Activated T-helper 1 cell treated with anti-CD3 and anti-CD28 coated beads, Interleukin-2, amount 50 U/mL, for 16 hours (primary cell): ENCODE measurements at places on chromosomes 5 and 9.

GRCh38 chr9:130666393-130667119 lies 2.2 kb downstream of the PRDM12 start:
- no peak for DNase-seq

DNA sequence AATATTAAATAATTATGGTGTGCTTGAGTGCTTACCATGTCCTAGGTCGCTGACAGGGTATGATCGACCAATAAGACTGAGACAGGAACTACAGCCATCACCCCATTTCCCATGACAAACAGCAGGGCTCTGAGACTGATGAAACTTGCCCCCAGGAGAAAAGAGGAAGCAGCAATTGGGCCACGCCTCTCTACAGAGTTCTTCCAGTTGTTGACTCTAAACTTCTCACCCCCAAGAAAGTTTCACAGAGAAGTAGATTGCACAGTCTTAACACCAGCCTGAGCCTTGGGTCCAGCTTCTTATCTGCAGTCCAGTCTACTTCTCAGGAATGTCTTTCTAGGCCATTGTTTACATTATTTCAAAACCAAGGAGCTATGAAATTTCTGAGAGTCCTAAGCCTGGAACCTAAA lies 182.2 kb upstream of the ANKRD55 start:
- no peak for DNase-seq

GRCh38 chr5:17763301-17763700 lies 129.0 kb downstream of the TAF11L14 start:
- DNase-seq = no peak

DNA sequence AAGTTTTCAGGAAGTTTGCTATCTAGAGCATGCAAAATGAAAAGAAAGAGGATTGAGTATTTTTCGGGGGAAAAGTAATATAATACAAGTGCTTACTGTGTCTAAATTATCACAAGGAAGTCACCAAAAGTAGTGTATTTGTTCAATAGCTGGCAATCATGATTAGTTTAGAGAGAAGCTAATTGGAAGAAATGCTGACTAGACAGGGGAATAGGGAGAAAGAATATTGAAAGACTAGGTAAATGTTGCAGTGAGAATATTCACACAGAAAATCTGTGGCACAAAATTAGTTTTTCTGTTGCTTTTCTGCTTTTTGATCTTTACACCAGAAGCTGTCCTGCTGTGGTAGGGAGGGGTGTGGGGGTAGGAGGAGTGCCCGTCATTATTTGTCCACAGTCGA lies 238.7 kb downstream of the MARCHF11 start:
- DNase-seq = no peak

DNA sequence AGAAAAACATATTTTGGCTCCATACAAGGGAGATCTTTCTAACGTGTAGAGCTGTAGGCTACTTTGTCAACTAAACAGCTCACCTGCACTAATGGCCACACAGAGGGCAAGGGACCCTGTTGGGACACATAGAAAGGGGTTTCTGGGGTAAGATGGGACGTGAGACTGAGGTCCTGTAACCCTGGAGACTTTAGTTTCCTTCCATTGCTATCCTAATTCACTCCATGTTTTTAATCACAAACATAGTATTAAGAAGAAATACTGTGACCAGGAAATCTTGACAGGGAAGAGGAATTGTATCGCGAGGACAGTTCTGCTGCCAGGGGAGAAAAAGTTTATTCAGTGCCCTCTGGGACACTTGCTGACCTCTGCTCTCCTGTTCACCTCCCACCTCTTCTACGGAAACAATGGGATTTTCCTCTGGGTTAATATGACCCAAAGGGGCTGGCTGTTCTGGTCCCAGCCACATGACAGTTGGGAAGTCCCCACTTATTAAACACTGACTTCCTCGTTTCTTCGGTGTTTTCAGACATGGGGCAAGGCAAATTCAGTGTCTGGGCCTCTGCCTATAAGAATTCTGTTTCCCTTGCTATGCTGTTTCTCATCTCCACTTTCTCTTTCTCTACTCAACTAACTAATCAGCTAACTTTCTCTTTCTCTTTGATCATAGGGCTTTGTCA lies 106.9 kb upstream of the SEMA6A start:
- no peak for DNase-seq

DNA sequence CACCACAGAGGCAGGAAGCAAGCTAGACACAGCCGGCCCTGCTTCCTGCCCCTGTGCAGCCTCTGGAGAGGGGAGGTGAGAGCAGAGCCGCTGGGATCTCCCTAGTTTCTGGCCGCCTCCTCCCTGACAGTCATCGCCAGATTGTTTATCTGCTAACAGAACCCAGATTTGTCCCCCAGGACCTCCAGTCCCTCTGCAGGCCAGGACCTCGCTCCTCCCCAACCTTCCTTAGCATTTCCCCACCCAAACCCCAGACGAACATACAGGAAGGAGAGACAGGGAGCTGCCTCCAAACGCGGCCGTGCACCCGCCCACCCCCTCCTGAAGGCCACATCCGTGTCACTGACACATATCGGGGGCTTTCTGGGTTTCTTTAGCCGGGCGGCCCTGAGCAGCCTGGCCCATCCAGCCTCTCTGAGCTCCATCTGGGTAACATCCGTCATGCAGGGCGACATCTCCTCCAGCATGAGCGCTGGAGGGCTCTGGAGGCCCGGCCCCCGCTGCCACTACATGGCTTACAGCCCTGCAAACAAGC lies 47.5 kb downstream of the DBH start:
- DNase-seq = peak; percentile 59

GRCh38 chr5:143828710-143829109 lies 16.7 kb downstream of the HMHB1 start:
- no peak for DNase-seq

GRCh38 chr5:160240350-160240749 lies 11.0 kb downstream of the FABP6 start:
- DNase-seq = no peak
